Uterus (tissue), 4 donors: ENCODE measurements at places on chromosomes 16 and 17. TPM values are rescaled to one million over a fixed set of nuclear protein-coding genes. Genes with fewer than 3 reads are reported as not detected.

DNA sequence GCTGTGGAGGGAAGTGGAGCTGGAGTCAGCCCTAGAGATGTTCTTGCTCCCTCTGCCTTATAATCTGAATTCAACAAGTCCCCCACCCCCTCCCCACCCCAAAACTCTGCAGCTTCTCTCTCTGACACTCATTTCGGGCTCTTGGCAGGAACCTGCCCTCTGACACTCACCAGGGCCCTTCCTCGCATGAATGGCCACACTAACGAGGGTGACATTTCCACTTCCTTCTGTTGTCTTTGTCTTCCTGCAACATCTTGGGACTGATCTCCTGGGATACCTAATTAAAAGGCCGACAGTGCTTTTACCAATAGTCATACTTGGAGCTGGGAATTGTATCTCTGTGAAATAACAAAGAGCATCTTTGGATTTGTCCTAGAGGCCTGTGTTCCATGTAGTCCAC is 106.9 kb upstream of the PIRT start:
- no peaks in the 10 kb centered on the region for H3K27me3 ChIP-seq
- no peaks in the 10 kb centered on the region for H3K36me3 ChIP-seq
- no peak overlapping the region for H3K4me3 ChIP-seq
- H3K4me1 ChIP-seq, result no peaks in the 10 kb centered on the region
- no peak for DNase-seq

SCARF1 gene
- 20.9 TPM for total RNA-seq

GRCh38 chr17:32671896-32672295 is 185.1 kb downstream of the CDK5R1 start:
- H3K4me1 ChIP-seq, result no peaks in the 10 kb centered on the region
- H3K27me3 ChIP-seq, result no peaks in the 10 kb centered on the region
- no peak overlapping the region for H3K27ac ChIP-seq
- no peak overlapping the region for H3K4me3 ChIP-seq

GRCh38 chr17:76981545-76982295 is 113.5 kb downstream of the MGAT5B start:
- no peaks in the 10 kb centered on the region for H3K27me3 ChIP-seq
- no peak overlapping the region for H3K4me3 ChIP-seq
- no peaks in the 10 kb centered on the region for H3K4me1 ChIP-seq

GRCh38 chr16:48300391-48300856 is 53.1 kb upstream of the ABCC11 start:
- no peak overlapping the region for H3K4me3 ChIP-seq
- peak; percentile 20 for DNase-seq
- no peaks in the 10 kb centered on the region for H3K4me1 ChIP-seq
- H3K27me3 ChIP-seq, result no peaks in the 10 kb centered on the region
- H3K27ac ChIP-seq, result no peak overlapping the region

DNA sequence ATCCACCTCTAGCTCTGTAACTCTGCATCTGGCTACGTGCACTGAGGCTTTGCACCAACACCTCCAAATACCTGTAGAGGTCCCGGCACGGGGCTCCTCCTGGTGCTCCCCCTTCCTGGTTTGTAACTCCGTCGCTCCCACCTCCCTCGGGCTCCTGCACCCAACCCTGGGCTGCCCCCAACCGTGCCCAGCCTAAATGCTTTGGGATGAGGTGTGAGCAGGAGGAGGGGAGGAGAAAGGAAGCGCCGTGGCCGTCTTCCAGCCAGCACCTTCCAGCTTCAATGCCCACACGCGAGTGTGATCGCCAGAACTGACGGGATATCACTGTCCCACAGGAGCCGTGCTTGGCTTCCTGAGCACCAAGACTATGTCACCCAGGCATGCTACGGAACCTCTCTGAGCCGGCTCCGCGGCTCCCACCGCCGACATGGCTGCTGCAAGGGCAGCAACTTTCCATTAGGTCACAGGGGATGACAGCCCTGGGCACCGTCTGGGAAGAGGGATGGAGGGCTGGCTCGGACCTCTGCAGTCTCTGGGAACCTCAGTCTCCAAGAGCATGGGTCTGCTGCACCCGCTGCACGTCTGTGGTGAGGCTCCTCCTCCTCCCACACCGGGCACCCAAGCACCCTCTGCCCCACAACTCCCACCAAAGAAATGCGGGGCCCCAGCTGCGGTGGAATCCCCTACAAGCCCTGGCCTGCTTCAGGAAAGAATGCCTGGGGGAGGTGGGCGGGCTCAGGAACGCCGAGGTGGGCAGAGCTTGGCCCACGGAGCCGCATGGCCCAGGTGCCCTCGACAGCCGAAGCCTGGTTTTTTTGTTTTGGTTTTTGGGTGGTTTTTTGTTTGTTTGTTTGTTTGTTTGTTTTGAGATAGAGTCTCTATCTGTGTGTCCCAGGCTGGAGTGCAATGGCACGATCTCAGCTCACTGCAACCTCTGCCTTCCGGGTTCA is 6.4 kb upstream of the SLC38A10 start:
- H3K27ac ChIP-seq, result no peak overlapping the region
- no peak overlapping the region for H3K4me3 ChIP-seq
- H3K36me3 ChIP-seq, result no peaks in the 10 kb centered on the region
- no peak for DNase-seq
- no peaks in the 10 kb centered on the region for H3K4me1 ChIP-seq
- H3K27me3 ChIP-seq, result no peaks in the 10 kb centered on the region

CDH16 gene
- total RNA-seq, result not detected

- no peaks in the 10 kb centered on the region for H3K36me3 ChIP-seq
- H3K4me1 ChIP-seq, result no peaks in the 10 kb centered on the region
- peaks cover 19% of the 10 kb centered on the region for H3K27me3 ChIP-seq
- no peak overlapping the region for H3K4me3 ChIP-seq
- no peak for DNase-seq
Measured at GRCh38 chr17:49976163-49976827, 7.3 kb downstream of the DLX4 start.

CCL11 gene
- total RNA-seq, result not detected
